NCI-H748 treated with DMSO at 0.1 percent for 48 hours (cell line): ENCODE measurements at places on chromosomes 6 and 20.

GRCh38 chr20:32573167-32573851 is 11.8 kb downstream of the NOL4L start:
- DNase-seq: no peak

- DNase-seq: no peak
Measured at GRCh38 chr20:61813791-61814190, 251.9 kb downstream of the TAF4 start.

GRCh38 chr20:10799735-10800134 is 125.9 kb upstream of the JAG1 start:
- DNase-seq: no peak

DNA sequence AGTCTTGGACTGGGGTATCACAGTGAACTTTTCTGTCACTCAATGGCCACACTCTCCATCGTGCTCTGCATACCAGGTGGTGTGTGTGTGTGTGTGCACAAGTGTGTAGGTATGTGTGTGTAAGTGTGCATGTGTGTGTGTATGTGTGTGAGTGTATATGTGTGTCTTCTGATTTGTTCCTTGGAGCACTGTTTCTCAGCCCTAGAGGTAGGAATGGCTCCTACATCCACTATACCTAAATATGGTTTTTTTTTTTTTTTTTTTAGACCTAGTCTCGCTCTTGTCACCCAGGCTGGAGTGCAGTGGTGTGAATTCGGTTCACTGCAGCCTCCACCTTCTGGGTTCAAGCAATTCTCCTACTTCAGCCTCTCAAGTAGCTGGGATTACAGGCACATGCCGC is 236.6 kb downstream of the PHF3 start:
- no peak for DNase-seq

DNA sequence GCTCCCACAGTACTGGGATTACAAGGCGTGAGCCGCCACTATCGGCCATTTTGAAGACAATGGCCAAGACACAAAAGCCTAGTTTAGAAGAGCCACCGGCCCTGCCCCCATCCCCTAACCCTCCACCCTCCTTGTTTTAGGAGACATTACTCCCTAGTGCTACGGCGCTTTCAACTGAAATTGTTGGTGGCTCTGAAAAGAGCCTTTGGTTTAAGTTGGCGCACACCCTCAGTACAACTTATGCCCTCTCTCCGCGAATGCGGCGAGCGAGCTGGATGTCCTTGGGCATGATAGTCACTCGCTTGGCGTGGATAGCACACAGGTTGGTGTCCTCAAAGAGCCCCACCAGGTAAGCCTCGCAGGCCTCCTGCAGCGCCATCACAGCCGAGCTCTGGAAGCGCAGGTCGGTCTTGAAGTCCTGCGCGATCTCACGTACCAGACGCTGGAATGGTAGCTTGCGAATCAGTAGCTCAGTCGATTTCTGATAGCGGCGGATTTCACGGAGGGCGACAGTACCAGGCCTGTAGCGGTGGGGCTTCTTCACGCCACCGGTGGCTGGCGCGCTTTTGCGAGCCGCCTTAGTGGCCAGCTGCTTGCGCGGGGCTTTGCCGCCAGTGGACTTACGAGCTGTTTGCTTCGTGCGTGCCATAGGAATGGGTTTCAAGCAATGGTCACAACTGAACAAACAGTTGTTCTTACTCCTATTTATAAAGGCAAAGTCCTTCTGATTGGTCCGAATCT is 114.9 kb upstream of the BTN3A2 start:
- peak; percentile 85 for DNase-seq

DNA sequence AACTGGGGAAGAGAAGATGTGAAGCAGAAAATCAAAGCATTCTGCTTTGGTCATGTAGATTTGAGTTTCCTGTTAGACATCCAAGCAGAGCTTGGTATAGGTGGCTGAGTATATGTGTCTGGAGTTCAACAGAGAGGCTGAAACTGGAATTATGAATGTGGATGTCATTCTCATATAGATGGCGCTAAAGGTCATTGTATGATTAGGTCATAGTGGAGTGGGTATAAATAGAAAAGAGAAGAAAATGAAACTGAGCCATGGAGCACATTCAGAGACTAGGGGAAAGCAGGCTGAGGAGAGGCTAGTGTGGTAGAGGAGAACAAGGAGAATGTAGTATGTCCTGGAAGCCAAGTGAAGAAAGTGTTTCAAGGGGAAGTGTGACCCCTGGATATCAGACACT is 295.6 kb upstream of the PLN start:
- no peak for DNase-seq

DNA sequence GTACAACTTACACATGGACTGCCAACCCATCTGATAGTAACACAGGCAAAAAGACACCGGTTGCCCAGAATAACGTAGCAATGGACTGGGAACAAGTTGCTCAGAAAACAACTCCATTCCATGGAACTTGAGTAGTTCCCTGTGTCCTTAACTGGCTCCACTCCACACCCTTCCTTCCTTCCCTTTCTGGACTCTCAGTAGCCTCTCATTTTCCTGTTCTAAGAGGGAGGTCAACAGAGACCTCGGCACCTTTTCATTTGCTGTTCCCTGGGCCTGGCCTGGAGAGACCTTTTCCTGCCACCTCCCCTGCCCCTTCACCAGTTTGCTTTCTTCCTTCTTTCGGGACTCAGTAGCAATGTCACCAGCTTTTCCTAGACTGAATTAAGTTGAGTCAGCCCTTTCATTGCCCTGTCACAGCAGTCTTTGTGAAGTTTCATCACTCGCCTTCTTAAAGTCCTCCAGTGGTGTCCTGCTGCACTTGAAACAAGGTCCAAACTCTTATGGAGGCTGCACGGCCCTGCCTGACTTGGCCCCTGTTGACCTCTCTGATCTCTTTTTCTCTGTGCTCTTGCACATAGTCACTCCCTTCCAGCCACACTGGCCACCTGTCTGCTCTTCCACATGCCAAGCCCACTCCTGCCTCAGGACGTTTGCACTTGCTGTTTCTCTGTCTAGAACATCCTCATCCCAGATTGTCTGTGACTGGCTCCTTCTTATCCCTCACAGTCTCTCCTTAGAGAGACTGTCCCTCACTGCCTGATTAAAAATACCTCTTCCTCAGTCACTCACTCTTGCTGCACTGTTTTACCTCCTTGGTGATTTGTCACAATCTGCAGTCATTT is 90.8 kb downstream of the KCNB1 start:
- DNase-seq: no peak

DNA sequence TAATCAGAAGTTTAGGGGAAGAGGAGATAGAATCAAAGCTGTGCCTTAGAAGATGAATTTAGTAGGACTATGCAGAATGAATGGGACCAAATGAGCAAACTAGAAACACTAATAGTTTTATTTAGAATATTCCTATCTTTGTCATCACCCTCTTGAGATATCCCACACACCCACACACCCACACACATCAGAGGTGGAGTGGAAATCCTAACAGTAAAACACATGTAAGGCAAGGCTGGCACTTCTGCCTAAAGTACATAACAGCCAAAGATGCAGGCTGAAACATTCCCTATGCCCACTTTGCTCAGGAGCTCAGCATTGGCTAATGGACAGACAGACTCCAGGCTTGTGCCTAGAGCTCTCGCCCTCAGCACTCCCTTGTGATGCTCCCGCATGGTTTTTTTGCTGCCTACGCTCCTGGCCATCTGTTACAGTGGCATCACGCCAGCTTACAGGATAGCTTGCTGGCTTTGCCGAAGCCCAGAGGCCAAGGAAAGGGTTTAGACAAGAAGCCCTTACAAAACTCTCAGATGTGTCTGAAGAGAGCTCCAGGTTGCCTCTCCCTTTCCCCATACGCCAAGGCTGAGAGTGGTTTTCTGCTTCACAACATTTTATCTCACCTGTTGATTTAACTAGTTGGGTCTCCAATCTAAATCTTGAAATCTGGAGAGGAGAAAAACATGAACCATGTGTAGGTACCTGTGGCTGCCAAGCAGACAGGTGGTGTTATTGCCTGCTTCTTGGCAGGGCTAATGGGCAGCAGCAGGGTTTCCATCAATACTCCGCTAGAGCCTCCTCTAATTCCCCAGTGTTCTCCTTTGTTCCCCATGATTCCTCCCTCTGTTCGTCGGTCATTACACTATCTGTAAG is 282.6 kb upstream of the ID4 start:
- DNase-seq: no peak

- no peak for DNase-seq
Measured at GRCh38 chr6:145380186-145380585, 355.1 kb downstream of the EPM2A start.

DNA sequence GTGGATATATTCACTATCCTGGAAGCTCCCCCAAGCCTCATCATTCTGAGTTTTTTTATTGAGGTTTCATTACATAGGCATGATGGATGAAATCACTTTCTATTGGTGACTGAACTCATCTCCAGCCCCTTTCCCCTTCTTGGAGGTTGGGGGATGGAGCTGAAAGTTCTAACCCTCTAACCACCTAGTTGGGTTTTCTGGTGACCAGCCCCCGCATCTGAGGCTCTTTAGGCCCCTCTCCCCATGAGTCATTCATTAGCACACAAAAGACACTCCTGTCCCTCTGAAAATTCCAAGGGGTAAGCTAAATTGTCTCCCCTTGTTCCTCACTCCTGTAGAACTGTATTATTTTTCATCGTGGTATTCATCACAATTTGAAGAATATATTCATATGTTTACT is 33.3 kb downstream of the GFRA4 start:
- DNase-seq: no peak

DNA sequence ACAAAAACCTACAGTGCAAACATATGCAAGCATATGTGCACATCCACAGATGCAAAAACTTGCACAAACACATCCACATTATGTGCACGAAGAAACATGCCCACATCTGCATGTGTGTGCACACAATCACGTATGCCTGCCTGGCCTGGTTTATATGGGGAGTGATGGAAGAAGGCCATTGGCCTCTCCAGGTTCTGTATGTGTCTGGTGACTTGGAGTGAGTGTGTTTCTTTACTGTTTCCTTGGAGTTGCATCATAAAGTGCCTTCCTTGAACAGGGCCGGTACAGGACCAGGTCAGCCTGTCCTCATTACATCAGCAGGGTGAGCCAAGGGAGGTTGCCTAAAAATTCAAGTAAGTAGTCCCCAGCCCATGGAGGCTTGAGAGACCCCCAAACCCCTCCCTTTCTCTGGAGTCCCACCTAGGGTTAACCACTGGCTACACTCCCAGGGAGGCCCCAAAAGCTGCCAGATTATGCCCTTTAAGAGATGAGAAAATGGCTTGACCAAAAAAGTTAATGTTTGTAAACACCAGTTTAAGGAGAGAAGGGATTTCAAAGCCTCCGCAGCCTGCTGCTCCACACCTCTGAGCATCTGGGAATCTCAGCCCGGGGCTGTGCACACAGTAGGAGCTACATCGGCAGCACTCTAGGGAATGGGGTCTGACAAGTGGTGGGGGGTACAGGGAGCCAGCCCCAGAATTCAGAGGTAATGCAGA is 140.8 kb downstream of the VEGFA start:
- no peak for DNase-seq

DNA sequence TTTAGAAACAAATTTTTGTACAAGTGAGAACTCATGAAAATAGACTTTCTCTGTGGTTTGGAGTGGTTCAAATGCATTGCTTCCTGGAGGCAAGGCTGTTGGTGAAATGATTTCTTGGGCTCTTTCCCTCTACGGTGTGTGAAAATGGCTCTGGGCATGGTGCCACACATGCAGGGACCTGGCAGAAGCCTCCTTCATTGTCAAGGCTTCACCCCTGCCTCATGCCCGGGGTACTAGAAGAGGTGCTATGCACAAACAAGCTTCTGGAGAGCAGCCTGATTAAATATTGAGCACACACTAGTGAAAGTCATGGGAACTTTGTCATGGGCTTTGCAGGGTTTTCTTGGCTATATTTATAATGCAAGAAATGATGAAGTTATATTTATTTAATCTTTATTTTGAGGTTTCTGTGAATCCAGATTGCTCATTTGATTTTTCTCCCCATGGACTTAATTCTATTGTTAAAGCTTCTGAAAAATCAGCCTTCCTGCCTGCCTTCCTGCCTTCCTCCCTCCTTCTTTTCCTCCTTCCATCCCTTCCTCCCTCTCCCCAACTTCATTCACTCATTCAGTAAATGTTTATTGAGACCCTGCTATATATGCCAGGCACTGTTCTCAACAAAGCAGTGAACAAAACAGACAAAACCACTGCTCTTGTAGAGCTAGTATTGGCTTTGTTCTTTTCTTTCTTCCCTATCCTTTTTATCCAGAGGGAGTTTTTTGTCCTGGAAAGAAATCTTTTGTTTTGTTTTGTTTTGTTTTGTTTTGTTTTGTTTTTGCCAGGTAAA is 21.0 kb downstream of the C6orf89 start:
- DNase-seq: no peak

- no peak for DNase-seq
Measured at GRCh38 chr6:161889324-161889723, 615.5 kb upstream of the AGPAT4 start.

- no peak for DNase-seq
Measured at GRCh38 chr6:90197854-90198496, 98.7 kb downstream of the BACH2 start.
